Central memory CD8-positive, alpha-beta T cell (primary cell): ENCODE measurements at places on chromosomes 13 and 19.

GRCh38 chr13:44298314-44298713 is 75.3 kb upstream of the SERP2 start:
- no peak for DNase-seq
- peaks cover 17% of the 10 kb centered on the region for H3K4me1 ChIP-seq
- H3K27ac ChIP-seq, result no peak overlapping the region
- peaks cover 2% of the 10 kb centered on the region for H3K36me3 ChIP-seq
- no peak overlapping the region for H3K4me3 ChIP-seq

DNA sequence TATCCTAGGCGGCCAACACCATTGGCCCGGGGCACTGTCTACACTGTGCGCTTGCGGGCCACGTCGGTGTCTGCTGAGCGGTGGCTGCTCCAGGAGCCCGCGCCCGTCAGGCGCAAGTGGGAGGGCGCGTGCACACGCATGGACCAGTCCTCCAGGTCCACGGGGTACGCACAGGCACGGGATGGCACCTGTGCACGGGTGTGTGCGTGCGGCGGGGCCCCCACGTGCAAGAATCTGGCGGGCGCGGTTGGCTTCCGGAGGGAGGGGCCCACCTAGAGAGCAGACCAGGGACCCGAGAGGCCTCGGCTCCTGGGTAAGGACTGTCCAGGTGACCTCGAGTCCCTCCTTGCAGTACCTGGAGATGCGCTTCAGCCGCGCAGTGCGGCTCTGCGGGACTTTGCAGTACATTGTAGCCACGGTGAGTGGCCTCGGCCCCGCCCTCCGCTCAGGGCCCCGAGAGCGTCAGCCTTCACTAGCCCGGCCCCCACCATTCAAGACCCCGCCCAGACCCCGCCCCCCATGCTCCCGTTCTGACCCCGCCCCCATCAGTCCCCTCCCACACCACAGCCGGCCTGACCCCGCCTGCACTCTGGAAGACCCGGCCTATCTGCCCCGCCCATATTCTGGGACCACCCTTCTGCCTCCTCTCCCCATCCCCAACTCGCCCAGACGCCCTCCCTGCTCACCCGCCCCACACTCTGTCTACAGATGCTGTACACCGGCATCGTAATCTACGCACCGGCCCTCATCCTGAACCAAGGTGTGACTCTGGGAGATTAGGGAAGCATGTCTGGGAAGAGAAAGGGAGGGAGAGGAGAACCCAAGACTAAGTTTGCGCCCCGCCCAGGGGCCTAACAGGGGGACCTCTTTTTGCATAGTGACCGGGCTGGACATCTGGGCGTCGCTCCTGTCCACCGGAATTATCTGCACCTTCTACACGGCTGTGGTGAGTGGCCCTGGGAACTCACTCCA is 2.3 kb downstream of the SLC5A5 start:
- DNase-seq, result no peak
- peaks cover 6% of the 10 kb centered on the region for H3K4me1 ChIP-seq
- H3K27ac ChIP-seq, result no peak overlapping the region
- H3K27me3 ChIP-seq, result no peaks in the 10 kb centered on the region
- no peaks in the 10 kb centered on the region for H3K36me3 ChIP-seq

GRCh38 chr13:110329258-110329657 is 22.2 kb downstream of the COL4A2 start:
- no peak overlapping the region for H3K4me3 ChIP-seq
- H3K36me3 ChIP-seq, result no peaks in the 10 kb centered on the region
- H3K27me3 ChIP-seq, result peaks cover 41% of the 10 kb centered on the region
- DNase-seq, result no peak
- H3K27ac ChIP-seq, result no peak overlapping the region
- H3K4me1 ChIP-seq, result no peaks in the 10 kb centered on the region

GRCh38 chr13:107867701-107868661 is 347.4 kb downstream of the LIG4 start:
- H3K27me3 ChIP-seq, result peaks cover 17% of the 10 kb centered on the region
- no peak overlapping the region for H3K27ac ChIP-seq
- H3K4me1 ChIP-seq, result no peaks in the 10 kb centered on the region
- no peaks in the 10 kb centered on the region for H3K36me3 ChIP-seq

GRCh38 chr13:98083507-98083906 is 59.4 kb upstream of the FARP1 start:
- H3K4me3 ChIP-seq, result no peak overlapping the region
- H3K27ac ChIP-seq, result no peak overlapping the region
- no peaks in the 10 kb centered on the region for H3K36me3 ChIP-seq
- no peaks in the 10 kb centered on the region for H3K4me1 ChIP-seq
- no peaks in the 10 kb centered on the region for H3K27me3 ChIP-seq
- DNase-seq, result no peak
